ENCODE measurements at places on chromosomes 12 and 14.

DNA sequence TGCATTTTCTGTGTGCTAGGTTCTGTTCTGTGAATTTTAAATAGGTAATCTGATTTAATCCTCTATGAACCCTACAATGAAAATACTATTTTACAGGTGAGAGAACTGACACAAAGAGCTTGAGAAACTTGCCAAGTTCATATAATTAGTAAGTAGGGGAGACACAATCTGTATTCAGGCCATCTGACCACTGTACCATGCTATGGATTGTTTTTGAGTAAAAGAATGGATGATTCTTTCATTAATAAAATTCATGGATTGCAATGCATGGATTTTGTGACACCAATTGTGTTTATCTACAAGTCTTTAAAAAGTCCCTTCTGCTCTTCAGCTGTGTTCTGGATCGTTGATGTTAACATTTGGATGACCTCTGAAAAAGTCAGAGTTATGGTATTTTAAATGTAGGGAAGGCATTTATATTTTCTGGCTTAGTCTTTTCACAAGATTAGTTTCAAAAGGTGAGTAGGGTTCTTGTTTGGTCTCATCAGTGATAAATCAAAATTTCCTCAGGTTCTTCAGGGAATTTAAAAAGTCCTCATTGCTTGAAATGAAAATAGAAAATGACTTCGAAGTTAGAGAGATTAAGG is 15.4 kb upstream of the DYRK2 start:
- DNase-seq, result no peak

GRCh38 chr14:103132381-103133209 is 9.3 kb downstream of the TNFAIP2 start:
- no peak for DNase-seq

- no peak for DNase-seq
Measured at GRCh38 chr14:84610086-84610485, 919.9 kb upstream of the FLRT2 start.

- no peak for DNase-seq
Measured at GRCh38 chr12:53751336-53752191, at the start of gene CISTR. CISTR (minus strand) TSS chr12:53751979.

GRCh38 chr12:74370608-74371216 is 166.9 kb upstream of the ATXN7L3B start:
- DNase-seq, result no peak

GRCh38 chr12:102962532-102962931 is 5.1 kb downstream of the ASCL1 start:
- no peak for DNase-seq

GRCh38 chr14:54845641-54846040 is 57.0 kb downstream of the GCH1 start:
- DNase-seq, result no peak

DNA sequence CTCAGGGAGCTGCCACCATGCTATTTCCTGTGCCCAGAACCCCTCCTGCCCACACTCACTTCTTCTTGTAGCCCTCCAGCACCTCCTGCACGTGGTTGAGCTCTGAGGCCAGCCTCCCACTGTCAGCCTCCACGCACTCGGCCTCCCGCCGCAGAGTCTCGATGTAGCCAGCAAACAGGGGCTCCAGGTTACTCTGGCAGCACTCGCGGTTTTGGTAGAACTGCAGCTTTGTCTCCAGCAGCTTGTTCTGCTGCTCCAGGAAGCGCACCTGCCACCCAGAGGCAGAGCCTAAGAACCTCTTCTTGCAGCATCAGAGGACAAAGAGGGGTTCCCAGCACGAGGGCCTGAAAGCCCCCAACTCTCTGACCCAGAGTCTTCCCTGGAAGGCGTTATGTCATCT is 2.1 kb downstream of the KRT83 start:
- DNase-seq, result no peak

GRCh38 chr12:131607658-131608447 is 103.0 kb upstream of the SFSWAP start:
- no peak for DNase-seq

GRCh38 chr12:54603872-54604271 is 15.4 kb upstream of the PPP1R1A start:
- DNase-seq, result no peak

DNA sequence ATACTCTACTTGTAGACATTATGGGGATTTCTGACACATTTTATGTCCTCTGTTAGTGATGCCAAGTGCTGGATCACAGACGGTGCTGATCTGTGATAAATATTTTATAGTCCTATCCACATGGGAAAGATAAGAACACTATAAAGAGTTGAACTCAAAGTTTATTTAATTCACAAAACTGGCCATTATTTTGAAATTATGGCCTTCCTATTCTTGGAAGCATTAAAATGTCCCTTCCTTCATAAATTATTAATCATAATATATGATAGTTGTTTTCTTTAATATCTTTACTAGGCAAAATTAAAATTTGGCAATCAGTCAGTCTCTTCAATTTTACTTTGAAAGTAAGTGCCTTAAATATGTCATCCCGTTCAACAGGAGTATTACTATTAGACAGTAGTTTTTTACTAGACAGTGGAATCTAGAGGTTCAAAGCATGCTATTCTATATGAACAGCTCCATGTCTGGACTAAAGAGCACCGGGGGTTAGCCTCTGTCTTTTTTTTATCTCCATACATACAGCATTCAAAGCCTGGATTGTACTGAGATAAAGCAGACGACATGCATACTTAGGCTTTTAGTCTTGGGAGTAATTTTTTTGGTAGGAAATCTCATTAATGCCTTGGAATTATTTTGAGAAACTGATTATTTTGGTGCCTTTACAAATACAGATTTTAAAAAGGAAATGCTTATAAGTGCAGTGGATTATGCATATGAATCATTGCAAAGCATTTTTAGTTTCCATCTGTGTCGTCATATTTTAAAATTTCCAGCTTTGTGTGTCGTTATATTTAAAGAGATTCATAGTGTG is 306.1 kb upstream of the RGS6 start:
- DNase-seq, result no peak

GRCh38 chr12:40058721-40059190 is 47.1 kb downstream of the SLC2A13 start:
- DNase-seq, result no peak

GRCh38 chr12:4910502-4911315 is 1.0 kb downstream of the KCNA1 start:
- no peak for DNase-seq

DNA sequence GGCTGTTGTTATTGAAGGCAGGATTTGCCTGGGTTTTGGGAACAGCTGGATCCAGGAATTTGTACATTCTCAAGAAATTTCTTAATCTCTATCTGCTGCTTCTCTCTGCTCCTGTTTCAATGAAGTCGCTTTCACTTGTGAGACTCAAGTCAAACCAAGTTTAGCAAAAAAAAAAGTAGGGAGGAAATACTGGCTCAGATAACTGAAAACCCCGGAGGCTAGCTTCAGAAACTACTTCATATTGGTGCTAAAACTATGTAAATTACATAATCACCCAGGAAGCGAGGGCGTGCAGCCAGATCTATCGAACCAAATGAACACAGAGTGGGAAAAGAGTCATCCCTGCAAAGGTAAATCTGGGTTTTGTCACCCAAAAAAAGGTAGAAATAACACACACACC is 68.3 kb upstream of the FICD start:
- DNase-seq, result no peak

DNA sequence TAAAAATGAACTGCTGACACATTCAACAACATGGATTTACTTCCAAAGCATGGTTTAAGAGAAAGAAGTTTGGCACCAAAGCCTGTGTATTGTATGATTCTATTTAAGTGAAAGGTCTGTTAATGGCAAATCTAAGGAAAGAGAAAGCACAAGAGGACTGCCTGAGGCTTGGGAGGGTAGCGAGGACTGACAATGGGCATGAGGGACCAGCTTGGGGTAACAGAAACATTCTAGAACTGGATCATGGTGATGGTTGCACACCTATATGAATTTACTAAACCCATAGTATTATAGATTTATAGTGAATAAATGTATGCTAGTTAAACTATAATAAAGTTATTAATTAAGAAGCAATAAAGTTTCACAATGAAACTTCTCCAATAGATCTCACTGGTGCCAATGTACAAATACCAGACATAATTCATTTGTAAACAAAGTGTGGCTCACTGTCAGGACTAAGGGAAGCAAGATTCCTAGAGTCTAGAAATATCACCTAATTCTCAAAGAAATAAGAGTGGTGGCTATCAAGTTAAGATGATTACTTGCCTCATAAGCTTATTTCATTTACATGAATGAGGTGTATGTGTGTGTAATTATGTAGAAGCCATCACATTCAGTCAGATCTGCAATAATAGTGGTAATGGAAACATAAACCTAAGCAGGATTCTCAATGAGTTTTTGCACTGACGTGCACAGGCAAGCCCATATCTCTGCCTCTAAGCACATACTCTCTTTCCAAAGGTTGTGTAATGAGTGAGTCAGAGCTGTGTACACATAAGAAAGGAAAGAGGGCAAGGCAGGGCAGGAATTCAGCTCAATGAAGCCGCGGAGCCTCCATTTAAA is 353.4 kb downstream of the KCNH5 start:
- no peak for DNase-seq

DNA sequence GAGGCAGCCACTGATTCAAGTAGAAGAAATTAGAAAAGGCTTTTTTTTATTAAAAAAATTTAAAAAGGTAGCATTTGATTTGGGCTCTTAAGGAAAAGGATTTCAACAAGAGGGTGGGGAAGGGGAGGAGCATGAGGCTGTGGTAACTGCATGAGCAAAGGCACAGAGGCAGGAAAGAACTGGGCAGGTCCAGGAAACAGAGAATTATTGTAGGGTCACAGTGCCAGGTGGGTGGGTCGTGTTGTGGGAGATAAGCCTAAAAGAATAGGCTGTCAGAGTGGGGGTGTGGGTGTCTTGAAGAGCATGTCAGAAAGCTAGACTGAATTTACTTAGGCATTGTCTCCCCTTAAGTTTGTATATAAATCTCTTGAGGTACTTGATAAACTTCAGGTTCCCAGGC is 7.8 kb downstream of the LIMA1 start:
- DNase-seq, result no peak

DNA sequence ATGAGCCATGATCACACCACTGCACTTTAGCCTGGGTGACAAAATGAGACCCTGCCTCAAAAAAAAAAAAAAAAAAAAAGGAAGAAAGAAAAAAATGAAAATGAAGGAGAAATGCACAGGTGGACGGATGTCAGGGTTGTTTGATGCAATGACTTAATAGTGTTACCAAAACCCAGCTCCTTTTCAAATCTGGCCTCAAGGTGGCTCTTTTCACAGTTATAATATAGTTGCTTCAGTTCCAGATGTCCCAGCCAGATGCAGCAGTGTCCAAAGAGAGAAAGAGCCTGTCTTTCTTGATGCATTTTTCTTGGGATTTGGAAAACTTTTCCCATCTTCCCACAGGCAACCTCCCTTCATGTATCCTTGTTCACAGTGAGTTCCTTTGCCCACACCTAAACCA is 36.5 kb downstream of the KCNMB4 start:
- DNase-seq, result no peak

DNA sequence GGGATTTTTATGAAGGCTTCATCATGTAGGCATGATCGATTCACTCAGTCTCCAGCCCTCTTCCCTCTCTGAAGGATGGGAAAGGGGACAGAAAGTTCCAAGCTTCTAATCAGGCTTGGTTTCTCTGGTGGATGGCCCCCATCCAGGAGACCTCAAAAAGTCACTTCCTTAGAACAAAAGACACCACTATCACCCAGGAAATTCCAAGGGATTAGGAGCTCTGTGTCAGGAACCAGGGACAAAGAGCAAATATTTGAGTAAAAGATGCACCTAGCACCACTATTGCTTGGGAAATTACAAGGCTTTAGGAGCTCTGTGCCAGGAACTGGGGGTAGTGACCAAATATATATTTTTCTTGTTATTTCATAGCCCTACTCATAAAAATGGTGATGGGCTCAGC is 33.6 kb upstream of the TMX1 start:
- DNase-seq, result no peak

DNA sequence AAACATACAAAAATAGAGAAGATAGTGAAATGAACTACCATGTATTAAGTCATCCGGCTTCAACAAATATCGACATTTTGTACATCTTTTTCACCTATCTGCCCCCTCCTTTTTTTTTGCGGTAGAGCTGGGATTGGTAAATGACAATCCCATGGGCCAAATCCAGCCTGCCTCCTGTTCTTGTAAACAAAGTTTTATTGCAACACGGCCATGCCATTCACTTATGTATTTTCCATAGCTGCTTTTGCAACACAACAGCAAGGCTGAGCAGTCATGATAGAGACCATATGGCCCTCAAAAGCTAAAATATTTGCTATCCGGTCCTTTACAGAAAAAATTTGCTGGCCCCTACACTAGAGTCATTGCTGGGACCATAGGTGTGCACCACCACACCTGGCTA is 58.1 kb upstream of the PLEKHG3 start:
- no peak for DNase-seq

GRCh38 chr12:109604132-109604585 is 30.6 kb downstream of the MVK start:
- no peak for DNase-seq

- no peak for DNase-seq
Measured at GRCh38 chr12:24045816-24046257, 96.4 kb upstream of the SOX5 start.

DNA sequence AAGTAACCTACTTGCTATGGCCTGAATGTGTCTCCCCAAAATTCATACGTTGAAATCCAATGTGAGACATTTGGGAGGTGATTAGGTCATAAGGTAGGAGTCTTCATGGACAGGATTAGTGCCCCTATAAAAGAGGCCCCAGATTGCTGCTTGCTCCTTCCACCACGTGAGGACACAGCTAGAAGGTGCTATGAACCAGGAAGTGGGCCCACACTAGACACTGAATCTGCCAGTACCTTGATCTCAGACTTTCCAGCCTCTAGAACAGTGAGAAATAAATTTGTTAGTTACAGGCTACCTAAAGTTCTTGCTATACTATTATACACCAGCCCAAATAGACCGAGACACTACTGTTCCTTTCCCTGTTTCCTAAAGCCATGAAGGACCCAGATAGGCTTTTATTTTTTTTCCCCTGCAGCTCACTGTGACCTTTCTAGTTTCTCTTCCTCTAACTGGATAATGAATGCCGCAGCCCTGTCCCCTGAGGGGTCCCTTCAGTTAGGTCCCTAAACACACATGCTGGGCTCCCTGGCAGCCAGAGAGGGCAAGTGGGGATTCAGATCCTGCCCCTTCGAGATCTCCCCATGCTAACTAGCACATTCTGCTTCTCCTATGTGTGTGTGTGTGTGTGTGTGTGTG is 19.3 kb downstream of the SLC25A3 start:
- DNase-seq, result no peak

DNA sequence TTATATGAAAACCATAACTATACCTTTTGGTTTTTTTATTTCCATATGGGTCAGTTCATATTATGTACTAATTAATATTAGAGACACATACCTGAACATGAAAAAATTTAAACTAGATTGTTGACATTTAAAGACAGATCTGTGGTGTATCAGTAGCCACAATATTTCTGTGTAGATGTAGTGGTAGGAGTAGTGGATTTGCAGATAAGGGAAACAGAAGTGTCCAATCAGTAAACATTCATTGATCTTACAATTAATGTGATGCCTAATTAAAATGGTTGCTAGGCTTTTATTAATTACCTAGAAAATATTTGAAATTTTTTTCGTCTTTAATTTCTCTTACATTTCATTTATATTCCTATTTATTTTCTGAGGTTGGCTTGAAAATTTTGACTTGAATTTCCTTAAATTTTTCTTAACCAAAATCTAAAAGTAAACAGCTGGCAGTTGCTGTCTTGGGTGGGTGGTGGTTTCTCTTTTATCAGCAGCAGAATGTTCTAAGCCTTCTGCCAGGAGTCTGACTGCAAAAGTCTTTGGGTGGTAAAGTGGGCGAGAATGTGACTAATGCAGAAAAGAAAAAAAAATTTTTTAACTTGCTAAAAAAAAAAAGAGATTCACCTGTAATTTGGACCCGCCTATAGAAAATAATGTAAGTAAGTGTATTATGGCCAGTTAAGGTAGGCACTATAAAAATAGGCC is 2.4 kb downstream of the FGFR1OP2 start:
- DNase-seq, result no peak

- peak; percentile 8 for DNase-seq
Measured at GRCh38 chr12:58425481-58426392, 484.4 kb downstream of the ATP23 start.

All from stimulated activated CD4-positive, alpha-beta T cell treated with anti-CD3 and anti-CD28 coated beads, Interleukin-15, amount 100 ng/mL, for 48 hours (primary cell).